ENCODE measurements at places on chromosomes 11 and 22. TPM values are rescaled to one million over a fixed set of nuclear protein-coding genes. Genes with fewer than 3 reads are reported as not detected.

Gene PARVA
- 76.4 TPM for total RNA-seq

Gene PGGHG
- 10.6 TPM for total RNA-seq

Gene VSIG10L2
- total RNA-seq: not detected

Gene APLNR
- total RNA-seq: not detected

Gene VWA5A
- total RNA-seq: 6.5 TPM

Gene SPDYC
- total RNA-seq: not detected

Gene MYOD1
- total RNA-seq: not detected

Gene ACP2
- 35.4 TPM for total RNA-seq

Gene HBG1
- total RNA-seq: not detected

Gene MS4A15
- not detected for total RNA-seq

Gene EXPH5
- 2.2 TPM for total RNA-seq

Gene TKFC
- 23.7 TPM for total RNA-seq

Gene PKDREJ
- not detected for total RNA-seq

Gene C11orf54
- 10.0 TPM for total RNA-seq

Gene MYO18B
- under 0.01 TPM for total RNA-seq

Gene OR2AT4
- total RNA-seq: not detected

Gene C22orf42
- not detected for total RNA-seq

Gene RFPL3
- not detected for total RNA-seq

Gene PRG3
- total RNA-seq: not detected

Gene SLC6A5
- total RNA-seq: not detected

Gene HBB
- total RNA-seq: not detected

Gene OR5P2
- under 0.01 TPM for total RNA-seq

Gene FZD4
- total RNA-seq: 13.5 TPM

Gene CCS
- total RNA-seq: 34.5 TPM

Gene IGSF22
- under 0.01 TPM for total RNA-seq

Gene C1QTNF4
- total RNA-seq: 0.43 TPM

Gene TMEM86A
- 0.32 TPM for total RNA-seq

Gene KDM4E
- not detected for total RNA-seq

Gene TMEM191C
- total RNA-seq: 1.7 TPM

Gene APOA1
- total RNA-seq: not detected

Gene DNAJB7
- total RNA-seq: not detected

Gene MS4A6A
- total RNA-seq: not detected

Gene C22orf31
- total RNA-seq: not detected

Gene CELSR1
- 1.7 TPM for total RNA-seq

Gene DKK3
- total RNA-seq: 316 TPM

Gene PANX2
- 0.43 TPM for total RNA-seq

Gene YDJC
- 19.0 TPM for total RNA-seq

Gene WT1
- total RNA-seq: 16.4 TPM

Gene MOV10L1
- total RNA-seq: 10.8 TPM

Gene OR51A7
- total RNA-seq: not detected

Gene OR51G1
- not detected for total RNA-seq

Gene DEUP1
- not detected for total RNA-seq

Gene BRSK2
- under 0.01 TPM for total RNA-seq

Gene CDC42EP2
- 21.3 TPM for total RNA-seq

Gene RRP8
- 13.4 TPM for total RNA-seq

Gene RHBDD3
- total RNA-seq: 24.5 TPM

Gene SLC17A6
- total RNA-seq: not detected

Gene FOLR1
- not detected for total RNA-seq

Gene CHRM4
- not detected for total RNA-seq

Measured in fibroblast of villous mesenchyme (primary cell).